ENCODE measurements at places on chromosomes 4 and X.
A peak's percentile ranks its signal among the peaks of the same experiment; 100 is the strongest.

GRCh38 chr4:127509155-127509554, 123.6 kb upstream of the INTU start:
- DNase-seq, result no peak

GRCh38 chrX:107384397-107385105, 64.9 kb upstream of the FRMPD3 start:
- no peak for DNase-seq

DNA sequence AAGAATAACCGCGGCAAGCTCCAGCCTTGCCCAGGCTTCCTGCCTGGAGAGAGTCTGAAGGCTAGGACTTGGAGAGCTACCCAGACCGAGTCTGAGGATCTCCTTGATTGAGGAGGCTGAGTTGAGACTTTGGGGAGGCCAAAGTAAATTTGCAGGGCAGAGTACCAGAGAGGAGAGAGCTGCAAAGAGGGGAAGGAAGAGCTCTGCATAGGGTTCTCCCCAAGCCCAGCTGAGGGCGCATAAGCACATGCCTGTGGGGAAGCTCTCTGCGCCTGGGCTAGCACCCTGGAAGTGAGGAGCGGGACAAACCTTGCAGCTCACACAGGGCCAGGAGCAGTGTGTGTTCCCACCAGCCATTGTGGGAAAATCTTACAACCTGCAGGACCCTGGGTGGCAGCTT, 56.1 kb downstream of the FAM193A start:
- DNase-seq, result no peak

GRCh38 chr4:183468210-183469095, 24.0 kb downstream of the CDKN2AIP start:
- no peak for DNase-seq

- DNase-seq, result no peak
Observed at GRCh38 chr4:11900359-11900758, 471.7 kb upstream of the HS3ST1 start.

DNA sequence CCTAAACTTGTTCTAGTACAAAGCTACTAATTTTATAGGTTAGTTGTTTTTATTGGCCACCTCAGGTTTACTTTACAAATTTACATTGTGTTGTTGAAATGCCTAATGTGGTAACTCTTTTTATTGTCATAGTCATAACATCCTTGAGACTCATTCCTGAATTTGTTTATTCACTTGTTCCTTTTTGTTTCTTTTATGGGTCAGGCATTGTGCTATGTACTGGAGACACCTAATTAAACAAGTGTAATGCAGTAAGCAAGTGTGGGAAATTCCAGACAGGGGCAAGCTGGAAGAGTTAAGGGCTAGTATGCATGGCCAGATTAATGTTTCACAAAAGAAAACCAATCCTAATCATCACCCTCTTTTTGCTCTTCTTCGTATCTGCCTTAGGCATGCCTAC, 30.5 kb upstream of the TTC29 start:
- no peak for DNase-seq

GRCh38 chrX:40651620-40652223, 4.4 kb upstream of the CXorf38 start:
- DNase-seq, result peak; percentile 26

GRCh38 chr4:139815778-139816601, 150.4 kb downstream of the MGST2 start:
- no peak for DNase-seq

DNA sequence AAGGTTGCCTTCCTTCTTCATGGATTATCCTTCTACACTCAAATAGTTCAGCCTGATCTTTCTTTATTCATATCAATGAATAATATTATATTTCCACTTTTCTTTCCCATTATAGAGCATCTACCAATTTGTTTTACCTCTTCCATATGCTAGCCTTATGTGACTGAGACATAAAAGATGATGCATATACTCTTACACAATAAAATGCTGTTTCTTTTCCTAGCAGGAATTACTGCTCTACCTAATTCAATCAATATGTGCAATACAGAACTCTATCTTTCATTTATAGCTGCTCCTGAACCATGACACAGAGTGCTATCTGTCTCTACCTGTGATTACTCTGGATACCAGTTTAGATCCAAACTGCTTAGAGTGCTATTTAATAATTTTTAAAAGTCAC, 2334.0 kb downstream of the PCDH7 start:
- no peak for DNase-seq

GRCh38 chr4:146202665-146203064, 11.7 kb upstream of the REELD1 start:
- DNase-seq, result no peak

- DNase-seq, result no peak
Observed at GRCh38 chr4:120056246-120056645, 10.4 kb downstream of the MAD2L1 start.

GRCh38 chr4:40265910-40266274, 69.1 kb downstream of the RHOH start:
- no peak for DNase-seq

DNA sequence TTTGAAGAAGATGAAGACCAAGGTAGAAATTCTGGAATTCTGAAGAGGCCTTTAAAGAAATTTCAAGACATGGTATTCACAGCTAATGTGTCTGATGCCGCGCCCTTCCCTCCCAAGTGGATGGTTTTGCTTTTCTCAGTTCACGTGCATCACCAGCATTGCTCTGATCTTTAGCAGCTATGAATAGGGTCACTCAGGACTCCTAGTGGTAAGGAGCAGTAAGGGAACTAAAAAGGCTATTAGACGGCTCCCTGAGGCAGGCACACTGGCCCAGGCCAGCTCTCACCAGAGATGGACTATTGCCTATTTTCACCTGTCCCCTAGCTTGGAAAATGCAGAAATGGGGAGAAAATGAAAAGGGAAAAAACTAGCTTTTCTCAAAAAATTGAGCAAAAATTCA, 447.5 kb upstream of the RASGEF1B start:
- DNase-seq, result no peak

DNA sequence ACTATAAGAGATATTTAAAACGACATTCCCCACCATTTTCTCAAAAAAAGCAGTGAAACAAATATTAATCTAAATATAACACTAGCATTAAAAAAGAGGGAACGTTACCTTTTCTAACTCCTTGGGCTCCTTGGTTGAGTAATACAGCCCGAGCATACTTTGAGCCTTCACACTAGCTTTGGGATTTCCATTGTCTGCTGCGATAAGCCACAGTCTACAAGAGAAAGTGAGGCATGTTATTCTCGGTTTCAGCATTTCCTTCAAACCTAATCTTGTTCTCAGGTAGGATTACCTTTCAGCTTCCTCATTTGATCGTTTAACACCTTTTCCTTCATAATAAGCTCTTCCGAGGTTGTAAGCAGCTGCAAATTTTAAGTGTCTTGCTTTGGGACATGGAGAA, 21.7 kb downstream of the LRP2BP start:
- no peak for DNase-seq

DNA sequence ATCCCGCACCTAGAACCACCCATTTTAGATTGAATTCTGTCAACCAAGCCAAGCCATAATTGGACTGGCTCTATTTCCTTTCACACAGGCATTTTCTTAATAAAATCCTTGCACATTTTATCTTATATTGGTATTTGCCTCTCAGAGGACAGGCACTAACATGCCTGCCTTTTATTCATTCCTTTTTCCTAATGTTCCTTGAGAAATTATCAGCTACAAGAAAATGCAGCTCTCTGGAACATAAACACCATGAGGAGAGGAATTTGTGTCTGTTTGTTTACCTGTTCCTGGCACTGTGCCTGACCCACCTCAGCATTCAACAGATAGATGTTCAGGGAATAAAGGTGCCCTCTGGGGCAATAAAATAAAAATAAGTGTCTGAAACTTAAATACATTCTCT, 116.2 kb downstream of the PDHA2 start:
- no peak for DNase-seq

GRCh38 chr4:15953625-15954024, 9.3 kb downstream of the FGFBP2 start:
- DNase-seq, result no peak

GRCh38 chr4:823761-824460, 2.0 kb downstream of the CPLX1 start:
- no peak for DNase-seq

GRCh38 chrX:44874420-44875184, 1.6 kb downstream of the KDM6A start:
- DNase-seq, result peak; percentile 27

DNA sequence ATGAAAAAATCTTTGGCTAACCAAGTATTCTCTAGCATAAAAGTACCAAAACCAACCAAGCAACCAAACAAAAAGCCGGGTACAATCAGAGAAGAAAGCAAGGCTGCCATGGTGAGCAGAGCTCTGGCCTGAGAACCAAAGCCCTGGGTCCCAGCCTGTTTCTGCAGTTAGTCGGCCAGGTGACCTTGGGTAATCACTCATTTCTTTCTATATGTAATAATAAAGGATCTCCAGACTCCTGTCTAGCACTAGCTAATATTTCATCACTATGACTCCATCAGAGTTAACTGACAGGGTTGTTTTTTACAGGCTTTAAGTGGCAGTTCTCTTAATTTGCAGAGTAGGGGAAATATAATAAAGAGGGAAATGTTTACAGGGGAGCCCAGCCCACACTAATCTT, 34.0 kb upstream of the RASGEF1B start:
- DNase-seq, result no peak

DNA sequence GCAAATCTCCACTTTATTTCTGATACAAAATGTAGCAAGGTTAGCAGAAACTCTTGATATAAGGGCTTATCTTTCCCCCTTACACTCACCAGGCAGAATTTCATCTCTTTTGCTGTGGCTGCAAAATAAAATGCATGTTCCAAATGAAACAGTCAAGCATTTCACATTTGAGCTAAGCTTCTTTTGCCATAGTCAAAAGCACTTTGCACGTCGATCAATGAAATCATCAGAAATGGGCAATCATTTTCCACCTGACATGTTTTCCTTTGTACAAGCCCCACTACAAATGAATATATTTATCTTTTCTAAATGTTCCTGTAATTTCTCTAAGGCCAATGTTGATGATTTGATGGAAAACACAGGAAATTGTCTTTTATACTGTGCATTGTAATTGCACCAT, 178.4 kb downstream of the ANKRD50 start:
- DNase-seq, result no peak

GRCh38 chrX:103539695-103540094, 20.4 kb upstream of the RAB40A start:
- no peak for DNase-seq

DNA sequence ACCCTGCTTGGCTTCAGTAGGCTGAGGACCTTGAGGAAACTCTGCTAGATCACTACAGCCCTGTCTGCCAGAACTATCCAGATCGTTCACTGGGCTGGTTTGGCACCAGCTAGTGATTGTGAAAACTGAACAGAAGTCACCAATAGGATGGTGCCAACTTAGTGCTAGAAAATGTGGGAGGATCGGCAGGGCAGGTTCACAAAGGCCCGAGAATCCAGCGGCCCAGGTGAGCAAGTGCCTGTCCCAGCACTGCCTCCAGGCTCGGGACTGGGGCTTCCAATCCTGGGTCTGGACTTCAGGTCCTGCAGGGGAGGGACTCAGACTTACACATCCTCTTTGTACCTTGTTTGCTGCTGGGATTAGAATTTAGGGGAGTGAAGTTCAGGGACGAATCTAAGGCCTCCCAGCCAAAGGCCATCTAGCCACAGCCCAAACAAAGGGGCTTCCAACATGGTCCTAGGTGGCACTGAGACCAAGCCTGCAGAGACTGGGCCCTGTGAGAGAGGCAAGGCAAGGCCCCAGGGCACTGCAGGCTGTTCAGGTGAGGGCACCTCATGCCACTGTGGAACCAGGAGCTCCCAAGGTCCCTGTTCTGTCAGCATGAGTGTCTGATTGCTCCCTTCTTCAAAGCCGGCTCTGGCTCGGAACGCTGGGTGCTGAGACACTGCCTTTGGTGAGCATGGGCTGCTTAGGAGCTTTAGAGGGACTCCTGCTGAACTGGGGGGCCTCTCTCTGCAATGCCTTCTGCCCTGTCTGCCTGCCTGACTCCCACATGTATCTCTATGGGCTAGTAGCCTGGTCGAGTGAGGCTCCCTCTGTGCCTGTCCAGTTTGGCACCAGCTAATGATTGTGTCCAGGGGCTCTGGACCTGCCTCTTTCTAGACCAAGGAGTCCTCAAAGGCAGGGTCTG, 20.7 kb upstream of the ZNF185 start:
- no peak for DNase-seq

- no peak for DNase-seq
Observed at GRCh38 chr4:70402762-70403161, 5.0 kb downstream of the OPRPN start.

DNA sequence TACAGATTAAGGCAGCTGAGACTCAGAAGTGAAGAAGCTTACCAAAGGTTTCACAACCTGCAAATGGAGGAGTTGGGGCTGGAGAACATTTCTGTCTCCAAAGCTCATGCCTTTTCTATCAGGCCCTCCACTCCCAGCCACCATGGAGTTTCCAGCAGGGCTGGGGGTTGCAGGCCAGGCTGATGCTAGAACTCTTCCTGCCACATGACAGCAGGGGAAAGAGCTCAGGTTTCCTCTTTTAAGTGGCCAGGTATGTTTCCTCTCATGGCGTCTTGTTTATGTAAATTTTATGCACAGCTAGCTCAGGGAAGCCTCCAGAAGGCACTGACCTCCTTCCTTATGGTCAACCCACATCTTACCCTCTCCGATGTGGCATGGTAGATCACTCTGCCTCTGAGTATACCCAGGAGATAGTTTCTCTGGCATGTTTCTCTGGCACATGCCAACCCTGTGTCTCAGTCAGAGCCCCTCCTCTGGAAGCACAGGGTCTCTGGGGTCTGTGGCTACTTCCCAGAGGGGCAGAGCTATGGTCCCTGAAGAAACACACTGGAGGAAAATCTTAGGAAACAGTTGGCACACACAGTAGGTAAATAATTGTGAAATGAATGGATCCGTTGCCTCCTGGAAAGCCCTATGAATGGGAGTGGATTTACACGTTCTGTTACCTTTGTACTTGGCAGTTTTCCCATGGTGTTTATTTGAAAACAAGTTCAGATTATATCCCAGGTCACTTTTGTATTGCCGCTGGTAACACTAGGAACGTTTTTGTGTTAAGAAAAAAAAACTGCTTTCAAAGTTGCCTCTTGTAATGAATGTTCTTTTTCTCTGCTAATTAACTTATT, 28.9 kb downstream of the PDK3 start:
- DNase-seq, result no peak

DNA sequence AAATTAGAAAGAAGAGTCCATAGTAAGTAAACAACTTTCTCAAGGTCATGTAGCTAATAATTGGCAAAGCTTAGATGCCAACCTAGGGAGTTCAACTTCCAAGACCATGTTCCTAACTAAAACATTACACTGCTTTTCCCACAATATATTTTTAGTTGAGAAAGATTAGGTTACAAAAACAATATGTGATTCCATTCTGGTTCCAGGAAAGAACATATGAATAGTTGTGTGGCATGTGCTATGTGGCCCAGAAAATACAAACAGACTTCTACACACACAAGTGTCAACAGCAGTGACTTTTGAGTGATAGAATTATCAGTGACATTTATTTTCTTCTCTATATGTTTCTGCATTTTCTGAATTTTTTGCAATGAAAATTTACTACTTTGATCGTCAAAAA, 62.7 kb upstream of the EDNRA start:
- DNase-seq, result no peak

DNA sequence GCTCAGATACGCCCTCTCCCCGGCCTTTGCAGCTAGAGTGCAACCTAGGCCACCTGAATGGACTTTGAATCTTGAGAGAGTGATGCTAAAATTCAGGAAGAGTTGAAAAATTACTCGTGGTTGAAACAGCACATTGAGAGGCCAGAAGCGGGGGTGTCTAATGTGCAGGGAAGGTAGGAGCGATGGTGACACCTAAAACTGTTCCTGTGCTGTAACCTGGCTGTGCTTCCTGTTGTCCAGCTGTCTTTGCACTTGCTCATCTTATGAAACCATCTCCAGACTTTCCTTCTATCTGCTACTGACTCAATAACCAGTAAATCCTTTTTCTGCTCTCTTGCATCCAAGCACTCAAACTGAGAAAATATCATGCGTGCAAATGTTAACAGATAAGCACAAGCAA, 106.4 kb upstream of the RPS6KA3 start:
- no peak for DNase-seq

GRCh38 chrX:11619441-11619840, 46.3 kb downstream of the ARHGAP6 start:
- no peak for DNase-seq

Data from stimulated activated CD8-positive, alpha-beta memory T cell treated with anti-CD3 and anti-CD28 coated beads, Interleukin-2, amount 100 ng/mL, for 48 hours (primary cell).